ENCODE measurements at places on chromosomes 11 and 22.

GRCh38 chr11:44760917-44761550 is 34.3 kb downstream of the TSPAN18 start:
- no peak for DNase-seq

- no peak for DNase-seq
Measured at GRCh38 chr11:8740129-8740528, 57.5 kb downstream of the RPL27A start.

GRCh38 chr11:88179141-88179540 is 3.9 kb upstream of the RAB38 start:
- no peak for DNase-seq

GRCh38 chr11:21988477-21988876 is 204.4 kb upstream of the ANO5 start:
- peak; percentile 24 for DNase-seq

- DNase-seq: no peak
Measured at GRCh38 chr11:47186076-47186699, at the start of gene PACSIN3. TSS of gene PACSIN3 (minus strand) at chr11:47186434. CDS start at chr11:47182727, 3,707 bp downstream.

DNA sequence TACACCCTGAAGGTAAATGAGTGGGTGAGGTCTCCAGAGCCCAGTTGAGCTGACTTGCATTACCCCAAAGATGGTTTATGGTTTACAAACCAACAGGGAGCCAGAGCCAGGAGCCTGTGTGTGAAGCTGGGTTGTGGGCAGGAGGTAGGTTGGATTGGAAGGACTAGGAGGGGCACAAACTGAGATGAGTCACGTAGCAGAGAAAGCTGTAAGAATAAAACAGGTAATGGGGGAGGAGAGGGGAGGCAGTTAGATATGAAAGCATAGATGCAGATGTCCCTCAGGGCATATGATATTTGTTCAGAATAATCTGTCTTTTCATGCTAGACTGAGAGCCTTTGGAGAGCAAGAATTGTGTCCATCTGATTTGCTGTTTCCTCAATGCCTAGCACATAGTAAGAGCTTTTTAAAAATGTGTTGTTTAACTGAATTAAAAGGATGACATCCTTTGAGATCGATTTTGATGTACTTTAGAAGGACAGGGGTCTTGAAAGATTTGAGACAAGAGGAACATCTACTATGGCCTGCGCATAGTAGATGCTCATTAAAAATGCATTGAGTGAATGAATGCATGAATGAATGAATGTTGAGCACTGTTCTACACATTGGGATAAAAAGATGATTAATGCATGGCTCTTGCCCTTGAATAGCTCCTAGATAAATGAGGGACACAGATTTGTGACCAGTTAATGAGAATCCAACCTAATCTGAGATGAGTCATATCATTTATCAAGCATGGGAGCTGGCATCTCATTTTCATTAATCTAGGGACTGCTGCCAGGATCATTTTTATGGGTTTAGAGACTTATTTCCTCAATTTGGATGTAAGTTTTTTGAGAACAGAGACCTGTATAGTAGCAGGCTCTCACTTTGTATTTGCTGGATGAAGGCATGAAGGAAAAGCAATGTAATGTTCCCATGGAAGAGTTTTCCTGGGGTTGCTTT is 175.8 kb upstream of the BDNF start:
- no peak for DNase-seq

GRCh38 chr11:102347462-102348370 is 702 bp downstream of the BIRC2 start:
- DNase-seq: peak; percentile 20

All from MV-4-11 (cell line).